Mammary microvascular endothelial cell (primary cell): ENCODE measurements at places on chromosomes 7 and 10. TPM values are rescaled to one million over a fixed set of nuclear protein-coding genes. Genes with fewer than 3 reads are reported as not detected.

The DPP6 gene
- total RNA-seq: not detected in 2 replicates

The NAT16 gene
- total RNA-seq: not detected in 2 replicates

The C7orf33 gene
- not detected in 2 replicates for total RNA-seq

The CYP3A4 gene
- not detected in 2 replicates for total RNA-seq

The ZWINT gene
- 64.2 and 71.7 TPM in 2 replicates for total RNA-seq

The ZSWIM8 gene
- total RNA-seq: 64.2 and 66.7 TPM in 2 replicates

The TAS2R41 gene
- not detected in 2 replicates for total RNA-seq

The CAMK2B gene
- total RNA-seq: 0.20 and 0.69 TPM in 2 replicates

The CRTAC1 gene
- 0.74 and 5.6 TPM in 2 replicates for total RNA-seq

The SPDYE8 gene
- not detected in 2 replicates for total RNA-seq

The RRP12 gene
- total RNA-seq: 33.5 and 41.9 TPM in 2 replicates

The SPDYE1 gene
- not detected in 2 replicates for total RNA-seq

The SPDYE2B gene
- not detected in 2 replicates for total RNA-seq

The RBP3 gene
- not detected in 2 replicates for total RNA-seq

The ANXA7 gene
- total RNA-seq: 110 and 111 TPM in 2 replicates

The AOAH gene
- 0.07 TPM in 1 of 2 replicates, not detected in the other for total RNA-seq

The ARID5B gene
- total RNA-seq: 8.5 and 9.5 TPM in 2 replicates

The ASB4 gene
- total RNA-seq: not detected in 2 replicates

The SLC4A2 gene
- 123 and 130 TPM in 2 replicates for total RNA-seq

The HOXA11 gene
- 3.1 and 4.0 TPM in 2 replicates for total RNA-seq

The STAG3 gene
- total RNA-seq: 0.10 and 0.13 TPM in 2 replicates

The HMX2 gene
- total RNA-seq: not detected in 2 replicates

The HOXA3 gene
- 11.0 and 11.1 TPM in 2 replicates for total RNA-seq

The SPAM1 gene
- total RNA-seq: not detected in 2 replicates

The SH2B2 gene
- total RNA-seq: 2.5 and 3.5 TPM in 2 replicates

The SPDYE2 gene
- not detected in 2 replicates for total RNA-seq

The CALD1 gene
- 120 and 124 TPM in 2 replicates for total RNA-seq

The PILRB gene
- 14.1 and 18.6 TPM in 2 replicates for total RNA-seq

The ZNF503 gene
- 2.1 and 3.9 TPM in 2 replicates for total RNA-seq

The SMKR1 gene
- 0.30 and 1.2 TPM in 2 replicates for total RNA-seq

The CALCR gene
- not detected in 2 replicates for total RNA-seq

The PNLIPRP3 gene
- not detected in 2 replicates for total RNA-seq

The OPN1SW gene
- not detected in 2 replicates for total RNA-seq

The POU6F2 gene
- not detected in 2 replicates for total RNA-seq

The OR2A5 gene
- not detected in 2 replicates for total RNA-seq

The PTF1A gene
- total RNA-seq: not detected in 2 replicates

The PRKG1 gene
- total RNA-seq: 0.30 and 0.33 TPM in 2 replicates

The H2BK1 gene
- total RNA-seq: not detected in 2 replicates

The ZNF282 gene
- total RNA-seq: 22.3 and 26.2 TPM in 2 replicates

The DGKI gene
- total RNA-seq: 0.20 and 1.2 TPM in 2 replicates

The EBLN1 gene
- total RNA-seq: not detected in 2 replicates

The TRPV5 gene
- total RNA-seq: not detected in 2 replicates

The LRRC18 gene
- total RNA-seq: not detected in 2 replicates

The USP54 gene
- total RNA-seq: 7.2 and 9.5 TPM in 2 replicates

The SEMA3E gene
- total RNA-seq: 0.27 and 0.69 TPM in 2 replicates

The AUTS2 gene
- 0.20 and 1.2 TPM in 2 replicates for total RNA-seq

The ZNF467 gene
- 0.73 and 1.2 TPM in 2 replicates for total RNA-seq

The TMEM140 gene
- total RNA-seq: 23.1 and 28.3 TPM in 2 replicates

The PHKG1 gene
- not detected in 2 replicates for total RNA-seq

The FRMPD2 gene
- total RNA-seq: 0.05 and 0.07 TPM in 2 replicates

The RAMP3 gene
- 7.0 and 8.8 TPM in 2 replicates for total RNA-seq

The MEIG1 gene
- total RNA-seq: not detected in 2 replicates

The INHBA gene
- total RNA-seq: 2.4 and 2.8 TPM in 2 replicates

The MYH16 gene
- total RNA-seq: 0.64 and 0.67 TPM in 2 replicates

The TNS3 gene
- total RNA-seq: 34.6 and 37.1 TPM in 2 replicates

The MRLN gene
- not detected in 2 replicates for total RNA-seq

The PLXNA4 gene
- 2.2 and 3.7 TPM in 2 replicates for total RNA-seq

The ASL gene
- 74.7 and 87.2 TPM in 2 replicates for total RNA-seq

The CYP2W1 gene
- not detected in 2 replicates for total RNA-seq
